ENCODE measurements at places on chromosomes 6 and 20. TPM values are rescaled to one million over a fixed set of nuclear protein-coding genes. Genes with fewer than 3 reads are reported as not detected.

Gene LYRM2
- 36.8 TPM for total RNA-seq

Gene LY6G6D
- not detected for total RNA-seq

GRCh38 chr6:119533603-119534279, 184.2 kb upstream of the MAN1A1 start:
- no peak for DNase-seq

DNA sequence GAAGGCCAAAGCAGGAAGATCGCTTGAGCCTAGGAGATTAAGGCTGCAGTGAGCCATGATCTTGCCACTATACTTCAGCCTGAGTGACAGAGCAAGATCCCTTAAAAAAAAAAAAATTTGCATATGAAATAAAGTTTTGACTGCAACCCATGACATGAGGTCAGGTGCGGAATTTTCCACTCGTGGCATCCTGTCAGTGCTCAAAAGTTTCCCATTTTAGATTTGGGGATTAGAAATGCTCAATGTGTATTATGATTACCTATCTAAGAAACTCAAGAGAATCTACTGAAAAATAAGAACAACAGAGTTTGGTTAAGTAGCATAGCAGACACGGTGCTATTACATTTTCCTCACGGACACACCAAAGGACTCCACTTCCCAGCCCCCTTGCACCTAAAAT, 11.7 kb downstream of the SLC23A2 start:
- DNase-seq, result no peak

- DNase-seq, result no peak
Observed at GRCh38 chr6:70150521-70150920, 152.4 kb downstream of the COL9A1 start.

DNA sequence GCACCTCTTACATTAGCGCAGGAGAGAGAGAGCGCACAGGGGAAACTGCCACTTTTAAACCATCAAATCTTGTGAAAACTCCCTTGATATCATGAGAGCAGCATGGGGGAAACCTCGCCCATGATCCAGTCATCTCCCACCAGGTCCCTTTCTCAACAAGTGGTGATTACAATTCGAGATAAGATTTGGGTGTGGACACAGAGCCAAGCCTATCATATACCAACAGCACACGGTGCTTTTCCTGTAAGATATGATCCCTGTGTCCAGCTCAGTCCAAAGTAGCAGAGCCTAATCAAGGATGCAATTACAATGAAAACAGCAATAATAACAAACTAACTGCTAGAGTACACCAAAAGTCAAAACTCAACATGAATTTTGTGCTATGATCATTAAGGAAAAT, 148.7 kb upstream of the TCF21 start:
- no peak for DNase-seq

Measured in Calu3 (cell line).